ENCODE measurements at places on chromosomes 1 and 21.

DNA sequence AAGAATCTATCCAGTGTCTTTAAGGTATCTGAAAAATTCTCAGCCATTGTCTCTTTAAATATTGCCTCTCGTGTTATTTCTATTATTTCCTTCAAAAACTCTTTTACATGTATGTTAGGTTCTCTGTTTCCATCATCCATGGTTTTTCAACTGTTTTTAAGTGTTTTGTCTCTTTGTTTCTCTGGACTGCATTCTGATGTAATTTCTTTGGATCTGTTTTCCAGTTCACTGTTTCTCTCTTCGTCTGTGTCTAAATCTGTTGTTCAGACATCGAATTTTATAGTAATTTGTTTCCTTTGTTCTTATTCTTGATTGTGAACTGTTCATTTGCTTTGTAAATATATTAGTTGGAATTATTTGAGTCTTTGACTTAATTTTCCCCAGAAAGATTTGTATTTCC is 44.1 kb downstream of the POFUT2 start:
- DNase-seq = no peak

- DNase-seq = no peak
Observed at GRCh38 chr1:186768906-186769305, 59.8 kb upstream of the PLA2G4A start.

- peak; percentile 13 for DNase-seq
Observed at GRCh38 chr21:42878678-42878992, 704 bp downstream of the WDR4 start.

DNA sequence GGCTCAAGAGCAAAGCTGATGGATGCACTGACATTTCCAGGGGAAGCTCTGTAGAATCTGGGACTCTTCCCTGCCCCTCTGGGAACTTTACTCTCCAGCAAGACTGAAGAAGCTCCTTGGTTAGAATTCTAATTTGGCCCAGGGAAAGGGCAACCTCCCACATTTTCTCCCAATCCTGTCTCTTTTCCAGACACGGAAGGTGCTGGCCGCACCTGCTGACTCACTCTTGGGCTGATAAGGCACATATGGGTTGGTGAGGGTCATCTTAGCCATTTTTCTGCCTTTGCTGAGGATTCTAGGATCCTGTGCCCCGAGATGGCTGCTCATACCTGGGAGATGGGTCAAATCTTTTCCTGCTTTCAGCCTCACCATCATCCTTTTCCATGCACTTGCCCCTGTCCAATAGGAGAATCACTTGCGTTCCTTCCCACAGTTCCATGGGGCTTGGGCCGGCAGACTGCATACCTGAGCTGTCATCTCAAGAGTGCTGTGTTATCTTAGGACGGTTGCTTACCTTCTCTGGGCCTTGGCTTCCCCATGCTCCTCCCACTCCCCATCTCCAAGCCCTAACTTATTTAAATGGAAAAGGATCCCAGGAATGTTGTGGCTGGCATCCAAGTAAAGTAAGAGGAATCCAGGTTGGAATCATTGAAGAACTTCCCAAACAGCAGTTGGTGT is 1.3 kb downstream of the TINAGL1 start:
- no peak for DNase-seq

DNA sequence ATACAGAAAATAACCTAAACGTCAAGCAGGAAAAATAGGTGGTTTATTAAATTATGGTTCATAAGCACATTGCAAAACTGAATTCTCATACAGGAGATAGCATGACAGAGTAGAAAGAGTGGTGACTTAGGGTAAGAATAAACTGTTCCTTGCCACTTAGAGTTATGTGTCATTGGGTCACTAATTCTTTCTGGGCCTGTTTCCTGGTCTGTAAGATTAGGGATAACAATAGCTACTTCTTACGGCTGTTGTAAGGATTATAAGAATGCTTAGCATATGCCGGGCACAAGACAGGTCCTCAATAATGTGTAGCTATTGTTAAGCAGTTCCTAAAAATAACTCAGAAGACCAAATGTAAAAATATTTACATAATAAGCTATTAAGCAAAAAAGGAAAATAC is 24.2 kb downstream of the SNRNP40 start:
- no peak for DNase-seq

DNA sequence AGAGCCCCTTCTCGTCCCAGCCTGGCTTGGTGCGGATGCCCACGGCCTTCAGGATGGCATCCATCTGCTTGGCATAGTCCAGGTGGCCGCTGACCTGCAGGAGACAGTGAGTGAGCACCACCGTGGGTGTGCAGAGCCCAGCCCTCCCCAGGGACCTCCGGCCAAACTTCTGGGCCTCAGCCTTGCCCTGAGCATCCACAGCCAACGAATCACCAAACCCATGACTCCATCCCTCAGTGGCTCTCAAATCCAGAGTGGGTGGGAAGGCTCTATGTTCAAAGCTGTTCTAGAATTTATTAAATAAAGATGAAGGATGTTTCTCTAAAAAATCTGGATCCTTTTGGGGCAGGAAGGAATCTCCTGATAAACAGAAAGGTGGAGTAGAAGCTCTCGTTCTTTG is 18.7 kb downstream of the HTR6 start:
- no peak for DNase-seq

DNA sequence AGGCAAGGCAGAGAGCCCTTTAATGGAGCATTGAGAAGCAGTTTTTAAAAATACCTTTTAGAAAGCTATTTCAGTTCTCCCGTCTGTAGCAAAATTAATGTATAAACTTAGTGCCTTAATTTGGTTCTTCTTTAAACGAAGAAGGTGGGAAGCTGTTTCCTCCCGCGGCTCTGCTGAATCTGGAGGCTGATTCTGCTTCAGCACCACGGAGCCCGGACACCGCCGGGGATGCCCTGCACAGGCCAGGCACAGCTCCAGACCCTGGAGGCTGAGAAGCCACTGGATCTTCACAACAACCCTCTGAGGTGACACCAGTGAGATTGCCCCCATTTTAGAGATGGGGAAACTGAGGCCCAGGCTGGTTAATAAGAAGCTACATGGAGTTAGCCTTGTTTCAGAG is 175.8 kb upstream of the VAMP3 start:
- DNase-seq = no peak

GRCh38 chr1:162368451-162368850 is 8.2 kb downstream of the SPATA46 start:
- DNase-seq = no peak

- DNase-seq = no peak
Observed at GRCh38 chr1:67733681-67734322, 48.8 kb downstream of the GADD45A start.

DNA sequence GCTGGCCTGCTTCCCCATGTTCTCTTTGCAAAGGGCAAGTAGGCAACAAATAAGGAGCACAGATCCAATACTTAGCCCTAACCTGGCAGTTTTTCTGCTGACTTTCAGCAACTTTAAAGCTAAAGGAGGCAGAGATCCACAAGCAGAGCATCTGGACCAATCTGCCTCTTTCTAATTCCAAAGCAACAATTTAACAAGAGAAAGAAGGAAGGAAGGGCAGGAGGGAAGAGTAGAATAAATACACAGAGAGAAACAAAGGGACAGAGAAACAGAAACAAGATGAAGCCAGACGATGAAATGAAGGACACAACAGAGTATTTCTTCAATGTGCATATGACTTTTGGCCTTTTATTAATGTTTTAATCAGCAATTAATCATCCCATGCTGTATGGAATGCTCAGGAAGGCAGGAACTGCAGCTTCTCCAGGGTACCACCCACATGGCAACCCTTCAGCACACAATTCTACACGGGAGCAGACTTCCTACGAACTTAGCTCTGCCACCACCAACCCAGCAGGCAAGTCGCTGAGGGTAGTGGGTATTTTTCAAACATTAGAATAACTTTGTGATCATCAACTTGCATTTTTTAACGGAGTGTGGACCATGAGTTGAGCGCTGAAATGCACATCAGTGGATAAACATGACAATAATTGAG is 15.3 kb downstream of the CLCC1 start:
- no peak for DNase-seq

Data from activated T-cell treated with anti-CD3 and anti-CD28 coated beads for 1 hour (primary cell).